ENCODE measurements at places on chromosomes 16 and 17.

DNA sequence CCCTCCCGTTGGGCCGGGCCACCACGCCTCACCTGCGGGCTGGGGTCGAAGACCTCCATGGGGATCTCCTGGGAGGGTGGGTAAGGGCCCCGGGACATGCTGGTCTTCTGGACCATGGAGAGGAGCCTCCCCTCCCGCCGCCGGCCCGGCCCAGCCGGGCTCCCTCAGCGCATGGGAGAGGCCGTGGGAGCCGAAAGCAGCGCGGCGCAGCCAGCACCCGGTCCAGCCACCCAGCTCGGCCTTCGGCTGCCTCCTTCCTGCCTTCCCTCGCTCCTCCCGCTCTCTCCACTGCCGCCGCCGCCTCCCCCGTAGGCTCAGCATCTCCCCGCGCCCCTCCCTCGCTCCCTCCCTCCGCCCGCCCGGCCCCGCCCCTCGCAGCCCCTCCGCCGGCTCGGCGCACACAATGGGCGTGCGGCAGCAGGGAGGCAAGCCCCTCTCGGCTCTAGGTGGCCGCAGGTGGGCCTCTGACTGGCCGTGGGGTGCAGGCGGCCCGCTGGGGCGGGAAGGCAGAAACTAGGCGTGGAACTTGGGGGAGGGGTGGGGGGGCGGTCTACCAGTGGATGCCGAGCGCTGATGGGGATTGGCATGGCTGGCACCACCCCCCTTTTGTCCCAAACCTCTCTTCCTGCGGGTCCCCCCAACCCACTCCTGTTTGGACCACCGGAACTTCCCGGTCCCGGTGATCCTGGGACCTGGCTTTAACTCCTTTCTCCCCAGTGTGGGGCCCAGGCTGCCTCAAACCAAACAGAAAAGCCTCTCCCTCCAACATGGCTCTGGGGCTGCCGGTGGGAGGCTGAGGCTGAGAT lies at the start of gene CACNB1:
Gene CACNB1 (minus strand): TSS at position 290 of the 806 bp plus-strand sequence. CDS start 174 bp downstream, at position 116.
- peak; percentile 56 for DNase-seq

GRCh38 chr17:49439673-49440571 lies 25.2 kb upstream of the PHB1 start:
- DNase-seq, result no peak

- no peak for DNase-seq
Observed at GRCh38 chr16:52787709-52788108, 240.8 kb upstream of the TOX3 start.

GRCh38 chr17:12459736-12460135 lies 206.0 kb upstream of the MYOCD start:
- DNase-seq, result no peak

- no peak for DNase-seq
Observed at GRCh38 chr16:73845238-73846006, 451.2 kb upstream of the PSMD7 start.

All from CD4-positive, alpha-beta T cell treated with Interleukin-15 for 1 hour (primary cell).